ENCODE measurements at places on chromosomes 6 and 20. TPM values are rescaled to one million over a fixed set of nuclear protein-coding genes. Genes with fewer than 3 reads are reported as not detected.

Gene OLIG3
- polyA plus RNA-seq, result not detected

Gene FAM209B
- 0.40 TPM for polyA plus RNA-seq

Gene HLA-DQB2
- not detected for polyA plus RNA-seq

Gene SLC18B1
- polyA plus RNA-seq, result 8.3 TPM

Gene CYP21A2
- 0.04 TPM for polyA plus RNA-seq

Gene BTNL2
- not detected for polyA plus RNA-seq

Gene DAAM2
- not detected for polyA plus RNA-seq

Gene C6orf120
- 7.0 TPM for polyA plus RNA-seq

Gene CDSN
- polyA plus RNA-seq, result 1.4 TPM

Measured in foreskin keratinocyte (primary cell).